ENCODE measurements at places on chromosomes 3 and 15. TPM values are rescaled to one million over a fixed set of nuclear protein-coding genes. Genes with fewer than 3 reads are reported as not detected.

DNA sequence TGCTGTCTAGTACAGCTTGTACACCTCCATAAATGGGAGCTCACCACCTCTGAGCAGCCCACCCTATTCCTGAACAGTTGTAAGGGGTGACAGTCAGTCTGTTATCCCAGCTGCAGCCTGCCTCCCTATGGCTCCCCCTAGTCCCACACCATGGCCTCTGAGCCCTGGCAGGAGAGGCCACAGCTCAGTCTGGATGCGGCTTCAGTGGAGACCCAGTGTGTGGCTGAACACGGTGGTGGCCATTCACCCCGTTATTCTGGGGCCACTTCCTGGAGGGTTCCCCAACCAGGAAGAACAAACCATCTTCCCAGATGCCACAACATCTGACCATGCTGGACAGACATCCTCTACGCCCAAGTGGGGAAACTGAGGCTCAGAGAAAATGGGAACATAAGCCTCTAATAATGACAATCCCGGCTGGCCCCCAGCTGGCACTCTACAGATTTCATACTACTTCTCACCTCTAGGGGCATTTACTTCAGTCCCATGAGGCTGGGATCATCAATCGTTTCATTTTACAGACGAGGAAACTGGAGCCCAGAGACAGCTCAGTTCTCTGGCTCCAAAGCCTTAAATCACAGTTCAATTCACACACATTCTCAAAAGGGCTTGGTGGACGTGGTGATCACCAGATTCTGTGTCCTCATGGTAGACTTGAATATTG, 9.2 kb upstream of the GRIP2 start:
- no peak for DNase-seq

DNA sequence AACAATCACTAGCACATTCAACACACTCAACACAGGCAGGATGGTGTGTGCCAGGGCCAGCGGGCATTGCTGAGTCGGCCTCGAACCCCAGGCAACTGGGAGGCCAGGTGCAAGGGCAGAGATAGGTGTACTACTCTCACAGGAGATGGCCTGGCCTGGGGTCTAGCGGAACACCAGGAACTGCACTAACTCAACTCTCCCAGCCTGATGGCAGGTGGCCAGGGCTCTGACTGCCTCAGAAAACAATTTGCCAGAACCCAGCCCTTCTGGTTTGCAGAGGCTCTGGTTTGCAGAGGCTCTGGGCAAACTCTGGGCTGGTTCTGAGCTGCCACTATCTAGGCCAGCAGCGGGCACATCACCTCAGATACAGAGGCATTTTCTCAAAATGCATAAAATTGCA, 229.2 kb upstream of the CHRNA7 start:
- no peak for DNase-seq

The GOLGA6B gene
- not detected for total RNA-seq

- no peak for DNase-seq
These were observed 98.2 kb downstream of the FBN1 start for GRCh38 chr15:48547286-48547685.

DNA sequence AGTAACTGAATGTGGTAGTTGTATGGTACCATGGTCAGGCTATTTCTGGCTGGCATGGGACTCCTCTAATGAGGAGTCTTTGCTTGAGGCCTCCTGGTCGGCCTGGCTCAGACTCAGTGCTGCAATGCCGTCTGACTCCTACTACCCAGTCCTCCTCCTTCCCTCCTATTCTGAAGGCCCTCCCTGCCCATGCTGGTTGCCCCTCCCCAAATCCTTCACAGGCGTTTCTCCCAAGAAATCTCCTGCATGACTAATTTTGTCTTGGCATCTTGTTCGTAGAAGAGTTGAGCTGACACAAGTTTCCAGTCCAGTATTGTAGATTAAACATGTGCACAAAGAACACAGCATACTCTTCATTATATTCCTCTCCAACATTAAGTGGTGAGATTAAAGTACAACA, 115.5 kb downstream of the NFKBIZ start:
- DNase-seq: no peak

The SEC11A gene
- total RNA-seq: 164 TPM

The DHFR2 gene
- 2.7 TPM for total RNA-seq

The ACTRT3 gene
- 1.7 TPM for total RNA-seq

GRCh38 chr3:112482675-112483074, 16.6 kb downstream of the BTLA start:
- DNase-seq: no peak

The ZNF80 gene
- total RNA-seq: not detected

The CD200 gene
- not detected for total RNA-seq

DNA sequence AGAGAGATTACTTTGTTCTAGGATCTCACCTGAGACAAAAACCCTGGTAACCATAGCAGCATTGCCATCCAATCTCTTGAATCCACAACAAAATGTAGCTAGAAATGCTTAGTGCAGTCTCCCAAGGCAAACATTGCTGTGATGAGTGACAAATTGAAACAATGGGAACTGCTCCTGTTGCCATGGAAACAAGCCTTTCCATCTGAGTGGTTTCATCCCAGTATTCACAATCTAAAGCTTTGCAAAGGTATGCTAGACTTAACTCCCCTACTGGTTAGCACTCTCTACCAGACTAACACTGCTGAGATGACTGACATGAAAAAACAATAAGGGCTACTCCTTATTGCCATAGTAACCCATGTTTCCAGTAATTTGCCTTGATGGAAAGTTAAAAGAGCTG, 172.6 kb upstream of the CNTN3 start:
- no peak for DNase-seq

GRCh38 chr3:54691289-54691771, 236.5 kb downstream of the LRTM1 start:
- no peak for DNase-seq

DNA sequence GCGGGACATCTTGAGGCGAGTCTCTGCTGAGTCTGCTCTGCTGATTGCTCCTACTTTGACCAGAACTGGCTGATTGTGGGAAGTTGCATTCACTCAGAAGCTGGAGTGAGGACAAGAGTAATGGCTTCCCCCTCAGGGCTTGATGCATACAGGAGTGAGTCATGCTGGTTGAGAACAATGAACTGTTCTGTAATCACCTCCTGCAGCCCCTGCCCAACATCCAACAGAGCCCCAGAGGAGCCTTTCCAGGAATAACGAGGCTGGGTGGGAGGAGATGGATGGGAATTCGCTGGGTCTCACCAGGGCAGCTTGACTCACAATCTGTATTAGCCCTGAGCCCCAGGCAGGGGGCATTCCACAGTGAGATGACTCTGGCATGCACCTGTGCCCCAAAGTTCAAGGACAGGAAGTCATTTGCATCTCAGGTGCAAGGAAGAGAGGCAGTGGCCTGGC, 85.0 kb downstream of the RAB11A start:
- no peak for DNase-seq

The GOLGA6A gene
- total RNA-seq: 0.05 TPM

The MEIS2 gene
- total RNA-seq: 9.3 TPM

- DNase-seq: no peak
These were observed 23.4 kb downstream of the KIF7 start for GRCh38 chr15:89631902-89632264.

DNA sequence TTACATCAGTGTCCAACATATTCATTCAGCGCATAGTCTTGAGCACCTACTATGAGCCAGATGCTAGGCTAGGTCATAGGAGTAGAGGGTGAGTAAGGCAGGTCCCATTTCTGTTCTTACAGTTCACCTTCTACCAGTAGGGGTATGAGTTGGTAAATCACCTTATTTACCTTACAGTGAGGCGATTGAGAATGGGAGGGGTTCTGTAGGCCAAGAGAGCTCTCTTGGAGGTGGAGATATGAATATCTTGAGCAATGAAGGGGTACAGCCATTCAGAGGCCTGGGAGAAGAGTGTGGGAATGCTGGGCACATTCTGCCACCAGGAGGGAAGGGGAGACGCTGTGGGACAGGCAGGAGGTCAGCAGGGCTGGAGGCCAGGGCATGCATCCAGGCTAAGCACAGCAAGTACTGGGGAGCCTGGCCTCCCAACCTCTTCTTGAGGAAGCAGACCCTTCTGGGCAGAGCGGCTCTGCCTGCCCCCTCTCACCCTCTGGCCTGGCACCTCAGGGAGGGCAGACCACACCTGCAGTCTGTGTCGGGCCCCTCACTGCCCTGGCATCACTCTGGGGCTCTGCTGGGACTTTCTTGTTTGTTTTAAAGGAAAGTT, 123.4 kb downstream of the EEFSEC start:
- no peak for DNase-seq

DNA sequence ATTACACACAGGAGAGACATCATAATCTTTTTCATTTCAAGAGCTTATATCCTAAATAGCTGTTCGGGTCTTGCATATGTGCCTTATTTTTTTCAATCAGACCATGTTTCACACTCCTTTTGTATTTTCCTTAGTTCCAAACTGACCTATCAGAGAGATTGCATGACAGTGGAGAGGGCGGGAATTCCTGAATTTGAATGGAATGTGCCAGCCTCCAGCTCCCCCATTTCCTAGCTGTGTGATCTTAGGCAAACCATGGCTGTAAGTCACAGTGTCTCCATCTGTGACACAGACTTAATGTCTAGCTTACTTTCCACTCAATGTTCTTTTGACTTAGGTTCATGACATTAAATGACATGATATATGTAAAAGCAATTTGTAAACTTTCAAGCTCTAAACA, 62.0 kb upstream of the CSTA start:
- no peak for DNase-seq

DNA sequence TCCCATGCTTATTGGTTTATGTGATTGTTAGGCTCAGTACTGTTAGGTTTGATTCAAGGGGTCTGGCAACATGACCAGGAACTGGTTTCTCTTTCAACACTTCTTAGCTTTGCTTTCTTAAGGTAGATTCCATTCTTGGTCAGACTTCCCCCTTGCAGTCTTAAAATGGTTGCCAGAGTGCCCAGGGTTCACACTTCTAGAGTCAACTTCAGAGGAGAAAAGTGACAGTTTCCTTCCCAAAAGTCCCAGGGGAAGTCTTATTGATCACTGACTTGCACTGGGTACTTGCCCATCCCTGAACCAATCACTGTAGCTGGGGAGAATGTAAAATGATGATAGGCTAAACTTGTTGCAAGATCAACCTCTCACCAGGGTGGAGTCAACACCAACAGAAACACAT, 14.1 kb downstream of the MGLL start:
- DNase-seq: no peak

- no peak for DNase-seq
These were observed 14.0 kb downstream of the CAPN3 start for GRCh38 chr15:42373274-42373673.

The ELL3 gene
- 6.8 TPM for total RNA-seq

DNA sequence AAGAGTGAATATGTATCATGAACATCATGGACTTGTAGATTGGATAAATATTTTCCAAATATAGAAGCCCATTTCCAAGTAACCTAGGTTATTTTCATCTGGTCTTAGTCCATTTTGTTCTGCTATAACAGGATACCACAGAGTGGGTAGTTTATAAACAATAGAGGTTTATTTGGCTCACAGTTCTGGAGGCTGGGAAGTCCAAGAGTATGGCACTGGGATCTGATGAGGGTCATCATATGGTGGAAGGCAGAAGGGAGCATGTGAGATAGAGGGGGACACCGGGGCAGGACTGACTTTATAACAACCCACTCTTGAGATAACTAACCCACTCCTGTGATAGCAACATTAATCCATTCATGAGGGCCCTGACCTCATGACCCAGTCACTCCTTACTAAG, 9.4 kb upstream of the MGA start:
- no peak for DNase-seq

- no peak for DNase-seq
These were observed 73.4 kb downstream of the NUP210 start for GRCh38 chr3:13346481-13347389.

The RLBP1 gene
- not detected for total RNA-seq

GRCh38 chr15:40103864-40104271, 4.8 kb downstream of the BMF start:
- no peak for DNase-seq

DNA sequence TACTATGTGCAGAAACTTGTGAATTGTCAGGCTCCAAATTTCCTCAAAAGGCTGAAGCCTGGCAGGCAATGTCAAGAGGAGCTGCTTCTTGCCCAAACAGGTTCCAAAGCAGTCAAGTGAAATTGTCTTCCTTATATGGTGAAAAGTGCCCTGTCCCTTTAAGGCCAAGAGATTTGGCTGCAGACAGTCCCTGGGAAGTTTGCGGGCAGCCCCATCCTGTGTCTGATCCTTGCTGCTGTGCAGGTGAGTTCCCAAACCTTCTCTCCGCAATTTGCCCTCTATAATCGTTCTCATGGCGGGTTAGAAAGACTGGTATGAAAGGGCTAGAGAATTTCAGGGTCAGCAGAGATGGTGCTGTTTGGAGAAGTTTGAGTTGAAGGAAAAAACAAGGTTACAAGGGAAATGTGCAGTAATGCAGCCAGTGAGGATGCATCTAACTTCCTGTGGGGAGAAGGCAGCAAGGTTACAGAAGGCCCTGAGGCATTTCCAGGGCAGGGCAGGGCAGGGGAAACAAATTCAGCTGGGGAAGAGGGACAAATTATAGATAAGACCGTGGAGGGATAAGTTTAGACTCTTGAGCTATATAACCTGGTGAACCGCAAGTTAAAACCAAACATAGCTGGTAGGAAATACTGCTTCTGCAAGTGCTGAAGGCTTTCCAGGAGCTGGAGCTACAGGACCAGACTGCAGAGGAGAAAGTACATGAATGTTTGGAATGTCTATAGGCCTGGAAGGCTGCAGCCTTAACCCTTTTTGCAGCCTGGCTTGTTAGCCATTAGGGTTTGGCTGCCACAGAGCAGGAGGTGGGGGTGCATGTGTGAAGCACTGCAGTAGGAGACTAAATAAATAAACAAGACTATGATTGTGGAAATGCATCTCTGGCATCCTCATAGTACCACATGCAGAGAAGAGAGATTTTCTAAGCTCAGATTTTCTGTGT, 256.2 kb upstream of the IL12A start:
- no peak for DNase-seq

Measured in Panc1 (cell line).